ENCODE measurements at places on chromosomes 1 and 21.

DNA sequence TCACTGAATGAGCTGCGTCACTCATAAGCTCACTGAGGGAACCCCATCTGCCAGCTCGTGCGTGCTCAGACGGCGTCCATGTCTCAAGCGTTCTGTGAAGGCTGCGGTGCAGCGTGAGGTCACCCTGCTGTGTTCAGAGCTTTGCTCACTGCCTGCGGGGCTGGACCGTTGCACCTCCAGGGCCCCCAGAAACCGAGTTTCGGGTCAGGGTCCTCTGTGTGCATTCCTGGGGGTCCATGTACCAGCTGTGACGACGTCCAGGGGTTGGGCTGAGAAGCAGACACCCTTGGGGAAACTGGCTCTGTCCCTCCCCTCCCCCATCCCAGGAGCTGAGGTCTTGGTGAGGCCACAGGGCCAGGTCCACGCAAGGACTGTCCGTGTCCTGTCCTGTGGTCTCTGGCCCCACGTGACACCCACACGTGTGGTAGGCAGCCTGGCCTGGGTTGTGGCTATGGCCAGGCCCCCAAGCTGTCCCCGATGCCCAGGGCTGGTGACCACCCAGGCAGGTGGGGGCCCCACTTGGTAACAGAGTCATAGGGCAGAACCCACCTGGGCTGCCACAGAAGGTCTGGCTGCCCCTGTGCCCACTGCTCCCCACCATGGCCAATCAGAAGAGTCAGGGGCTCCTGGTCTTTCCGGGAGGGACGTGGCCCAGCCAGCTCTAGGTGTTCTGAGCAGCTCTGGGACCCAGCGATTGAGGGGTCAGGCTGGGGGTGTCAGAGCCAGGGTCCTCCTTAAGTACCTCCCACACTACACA is 24.4 kb downstream of the FTCD start:
- DNase-seq = no peak

- peak; percentile 23 for DNase-seq
Observed at GRCh38 chr1:12047120-12047876, 15.8 kb upstream of the TNFRSF8 start.

GRCh38 chr1:161747801-161748200 is 1.8 kb upstream of the DUSP12 start:
- DNase-seq = no peak

GRCh38 chr1:184843732-184844495 is 89.3 kb upstream of the EDEM3 start:
- DNase-seq = peak; percentile 56

GRCh38 chr1:41645062-41645461 is 160.6 kb upstream of the EDN2 start:
- no peak for DNase-seq

DNA sequence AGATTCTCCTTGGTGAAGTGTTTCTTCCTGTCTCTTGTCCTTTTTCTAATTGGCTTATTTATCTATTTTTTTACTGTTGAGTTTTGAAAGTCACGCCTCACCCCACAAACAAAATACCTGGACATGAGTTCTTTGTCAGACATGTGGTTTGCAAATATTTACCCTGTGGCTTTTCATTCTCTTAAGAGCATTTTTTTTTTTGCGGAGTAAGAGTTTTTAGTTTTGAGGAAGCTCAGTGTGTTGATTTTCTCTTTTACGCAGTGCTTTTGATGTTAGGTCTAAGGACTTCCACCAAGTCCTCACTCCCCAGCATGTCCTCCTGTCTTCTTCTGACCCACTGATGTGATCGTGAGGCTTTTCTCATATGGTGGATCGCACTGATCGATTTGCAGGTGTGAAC is 7.6 kb downstream of the DFFB start:
- no peak for DNase-seq

DNA sequence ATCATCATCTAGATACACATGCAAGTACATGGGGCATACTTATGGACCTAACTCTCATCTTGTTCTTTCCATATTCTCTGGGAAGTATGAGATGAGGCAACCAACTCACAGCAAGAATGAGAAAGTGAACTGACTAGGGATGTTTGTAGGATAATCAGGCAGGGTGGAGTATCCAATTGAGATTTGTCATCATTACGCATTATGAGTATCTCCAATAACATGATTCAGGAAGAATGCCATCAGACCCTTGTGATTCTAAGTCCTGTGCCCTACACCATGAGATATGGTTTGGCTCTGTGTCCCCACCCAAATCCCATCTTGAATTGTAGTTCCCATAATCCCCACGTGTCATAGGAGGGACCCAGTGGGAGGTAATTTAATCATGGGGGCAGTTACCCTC is 154.0 kb downstream of the SLC30A10 start:
- no peak for DNase-seq

GRCh38 chr1:41728403-41729202 is 190.1 kb downstream of the HIVEP3 start:
- no peak for DNase-seq

DNA sequence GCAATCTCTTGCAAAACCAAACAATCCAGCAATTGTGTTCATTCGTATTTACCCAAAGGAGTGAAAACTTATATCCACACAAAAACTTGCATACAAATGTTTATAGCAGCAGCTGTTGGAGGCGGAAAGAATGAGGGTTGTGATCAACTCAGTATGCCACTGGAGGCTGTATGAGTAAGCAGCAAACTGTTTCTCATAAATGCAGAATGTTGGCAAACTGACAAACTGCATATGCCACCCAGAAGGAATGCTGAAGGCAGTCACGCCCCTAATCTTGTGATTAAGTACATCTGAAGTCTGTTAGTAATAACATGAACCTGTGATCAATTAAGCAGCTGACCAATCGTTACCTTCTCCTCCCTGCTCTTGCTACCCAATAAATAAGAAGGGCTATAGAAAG is 60.5 kb upstream of the CR2 start:
- DNase-seq = no peak

GRCh38 chr1:55318116-55318817 is 103.1 kb upstream of the USP24 start:
- DNase-seq = no peak

DNA sequence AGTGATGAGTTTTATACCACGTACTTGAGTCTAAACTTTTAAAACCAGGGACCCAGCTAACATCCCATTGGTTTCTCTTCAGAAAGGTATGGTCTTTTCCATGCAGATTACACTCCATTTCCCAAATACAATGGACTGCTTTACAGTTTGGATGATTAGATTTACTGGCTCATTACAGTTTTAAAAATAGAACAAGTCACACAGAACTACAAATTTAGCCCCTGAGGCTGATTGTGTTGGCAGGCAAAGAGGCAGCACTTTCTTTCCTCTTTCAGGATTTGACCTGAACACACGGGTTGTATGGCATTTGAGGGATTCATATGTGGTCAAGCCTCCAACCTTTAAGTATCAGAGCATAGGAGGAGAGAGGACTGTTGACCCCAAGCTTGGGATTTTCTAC is 21.8 kb upstream of the VTCN1 start:
- DNase-seq = no peak

- no peak for DNase-seq
Observed at GRCh38 chr1:200670242-200671118, 773 bp upstream of the DDX59 start.

- no peak for DNase-seq
Observed at GRCh38 chr1:31745946-31746670, 18.0 kb downstream of the ADGRB2 start.

GRCh38 chr1:31703431-31704270 is at the start of gene COL16A1:
Gene COL16A1, minus strand, starts transcription at chr1:31704017. Its CDS starts 1,824 bp downstream, at chr1:31702193.
- no peak for DNase-seq

- no peak for DNase-seq
Observed at GRCh38 chr1:244659694-244660093, 6.8 kb downstream of the DESI2 start.

- no peak for DNase-seq
Observed at GRCh38 chr1:240332672-240333071, 241.0 kb downstream of the FMN2 start.

DNA sequence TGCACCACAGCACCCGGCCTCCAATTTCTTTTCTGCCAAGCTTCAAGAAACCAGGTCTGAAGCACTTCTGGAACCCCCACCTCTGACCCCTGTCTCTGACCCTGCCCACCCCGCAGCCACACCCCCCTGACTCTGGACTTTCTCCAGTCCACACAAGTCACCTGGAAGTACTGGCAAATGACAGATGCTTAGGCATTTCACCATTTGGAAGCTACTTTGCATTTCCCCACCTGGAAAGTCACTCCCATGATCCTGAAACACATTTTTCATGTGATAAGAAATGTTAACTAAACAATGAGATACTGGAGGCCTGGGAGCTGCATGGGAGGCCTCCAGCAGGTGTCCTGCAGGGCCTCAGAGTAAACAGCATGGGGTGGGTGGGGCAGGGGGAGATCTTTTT is 45.7 kb downstream of the NTPCR start:
- no peak for DNase-seq

DNA sequence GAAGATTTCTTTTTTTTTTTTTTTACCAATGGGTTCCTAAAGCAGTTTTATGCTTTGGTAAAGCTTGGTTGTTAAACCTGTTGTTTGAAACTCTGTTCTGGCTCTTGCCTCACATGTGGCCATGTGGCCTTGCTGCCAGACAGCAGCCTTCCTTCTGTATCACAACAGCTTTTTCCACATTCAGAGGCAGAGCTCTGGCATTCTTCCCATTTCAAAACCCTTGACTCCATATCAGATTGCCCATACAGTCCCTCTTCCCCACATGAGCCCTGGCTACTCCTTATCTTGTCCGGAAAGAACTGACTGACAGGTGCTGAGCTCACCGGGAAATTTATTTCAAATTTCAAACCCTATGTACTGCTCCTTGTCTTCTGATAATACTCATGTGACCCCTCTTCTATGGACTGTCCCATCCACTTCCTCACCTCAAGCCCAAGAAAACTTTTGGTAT is 38.5 kb upstream of the LAX1 start:
- DNase-seq = no peak

DNA sequence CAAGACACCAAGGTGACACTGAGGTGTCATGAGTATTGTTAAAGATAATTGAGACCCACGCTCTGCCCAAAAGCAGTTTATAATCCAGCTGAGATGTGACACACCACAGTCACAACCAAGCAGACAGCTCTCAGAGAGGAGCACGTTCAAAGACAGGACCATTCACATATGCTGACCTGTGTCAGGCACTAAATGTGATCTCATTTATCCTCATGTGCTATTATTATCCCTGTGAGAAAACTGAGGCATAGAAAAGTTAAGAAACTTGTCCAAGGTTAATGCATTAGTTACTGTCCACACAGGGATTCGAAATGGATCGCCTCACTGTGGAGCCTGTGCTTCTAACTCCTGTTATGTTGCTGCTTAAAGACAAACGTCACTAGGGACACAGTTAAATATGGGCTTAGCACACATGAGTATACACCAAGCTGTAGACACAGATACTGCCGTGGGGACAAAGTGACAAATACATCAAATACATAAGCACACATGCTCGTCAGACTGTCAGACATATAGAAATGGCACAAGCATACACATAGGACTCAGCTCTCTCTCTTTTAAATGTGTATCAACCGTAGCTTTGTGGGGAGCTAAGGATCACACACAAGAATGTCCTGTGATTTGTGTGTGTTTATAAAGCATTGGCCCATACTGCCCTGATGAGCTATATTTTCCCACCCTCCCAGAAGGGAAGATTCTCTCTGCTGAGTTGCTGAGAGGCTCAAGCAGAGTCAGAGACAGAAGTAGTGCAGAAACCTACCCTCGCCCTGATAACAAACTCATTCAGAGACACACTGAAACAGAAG is 3.5 kb upstream of the IGSF8 start:
- DNase-seq = no peak

- no peak for DNase-seq
Observed at GRCh38 chr1:69319287-69319686, 248.4 kb upstream of the LRRC7 start.
